ENCODE measurements at places on chromosomes 1 and 21.
A peak's percentile ranks its signal among the peaks of the same experiment; 100 is the strongest.

GRCh38 chr1:11731691-11732283 lies 4.1 kb upstream of the AGTRAP start:
- DNase-seq = no peak

- no peak for DNase-seq
Measured at GRCh38 chr1:202689493-202690342, 20.5 kb downstream of the SYT2 start.

GRCh38 chr1:7513081-7513480 lies 258.0 kb upstream of the VAMP3 start:
- DNase-seq = no peak

GRCh38 chr1:227788271-227789083 lies 27.0 kb upstream of the PRSS38 start:
- peak; percentile 76 for DNase-seq

DNA sequence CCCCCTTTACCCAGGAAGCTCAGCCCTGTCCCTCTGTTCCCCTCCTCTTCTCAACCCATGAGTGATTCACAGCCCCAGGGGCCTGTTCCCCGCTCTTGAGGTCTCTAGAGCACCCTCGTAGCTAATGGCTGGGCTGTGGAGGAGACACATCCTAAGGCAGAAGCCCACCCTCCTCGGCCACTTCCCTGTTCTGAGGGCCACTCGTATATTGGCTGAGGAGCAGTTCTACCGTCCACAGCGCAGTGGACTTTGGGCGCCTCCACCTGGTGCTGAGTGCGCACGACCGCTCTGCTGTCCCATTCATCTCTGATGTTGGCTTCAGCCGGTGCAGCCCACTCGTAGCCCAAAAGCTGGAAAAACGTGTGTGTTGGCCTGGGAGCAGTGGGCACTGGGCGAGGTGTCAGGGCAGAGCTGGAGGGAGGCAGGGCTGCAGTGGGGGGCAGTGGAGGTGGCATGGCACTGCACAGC lies 24.5 kb upstream of the PKP1 start:
- no peak for DNase-seq

GRCh38 chr1:240109130-240109529 lies 17.4 kb downstream of the FMN2 start:
- DNase-seq = no peak

DNA sequence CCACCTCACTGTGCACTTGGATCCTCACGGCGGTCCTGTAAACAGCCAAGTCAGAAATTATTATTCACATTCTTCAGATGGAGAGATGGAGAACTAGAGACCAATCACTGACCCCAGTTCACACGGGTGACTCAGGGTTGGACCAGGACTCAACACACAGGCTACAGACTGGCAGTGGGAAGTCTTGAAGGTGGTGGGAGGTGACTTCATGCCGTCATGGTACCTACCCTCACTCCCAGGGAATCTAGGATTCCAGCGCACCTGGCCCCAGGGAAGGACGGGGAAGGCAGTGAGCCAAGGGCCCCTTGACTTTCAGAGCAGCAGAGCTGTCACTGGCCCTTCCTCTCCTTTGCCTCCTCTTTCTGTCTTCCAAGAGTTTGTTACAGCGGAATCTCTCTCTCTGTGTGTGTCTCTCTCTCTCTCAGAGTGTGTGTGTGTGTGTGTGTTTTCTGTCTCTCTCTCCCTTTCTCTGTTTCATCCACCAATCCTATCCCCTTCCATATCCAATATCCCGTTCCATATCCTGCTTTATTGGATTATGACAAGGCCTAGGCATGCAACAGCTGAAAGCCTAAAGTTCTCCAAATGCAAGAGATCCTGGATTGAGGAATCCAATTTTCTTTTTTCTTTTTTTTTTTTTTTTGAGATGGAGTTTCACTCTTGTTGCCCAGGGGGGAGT lies 11.7 kb downstream of the OPTC start:
- DNase-seq = no peak
